Stimulated activated CD8-positive, alpha-beta memory T cell treated with anti-CD3 and anti-CD28 coated beads, Interleukin-2, amount 100 ng/mL, for 48 hours (primary cell): ENCODE measurements at places on chromosomes 6 and 20.

- DNase-seq, result no peak
Measured at GRCh38 chr20:10634683-10635411, 39.0 kb downstream of the JAG1 start.

DNA sequence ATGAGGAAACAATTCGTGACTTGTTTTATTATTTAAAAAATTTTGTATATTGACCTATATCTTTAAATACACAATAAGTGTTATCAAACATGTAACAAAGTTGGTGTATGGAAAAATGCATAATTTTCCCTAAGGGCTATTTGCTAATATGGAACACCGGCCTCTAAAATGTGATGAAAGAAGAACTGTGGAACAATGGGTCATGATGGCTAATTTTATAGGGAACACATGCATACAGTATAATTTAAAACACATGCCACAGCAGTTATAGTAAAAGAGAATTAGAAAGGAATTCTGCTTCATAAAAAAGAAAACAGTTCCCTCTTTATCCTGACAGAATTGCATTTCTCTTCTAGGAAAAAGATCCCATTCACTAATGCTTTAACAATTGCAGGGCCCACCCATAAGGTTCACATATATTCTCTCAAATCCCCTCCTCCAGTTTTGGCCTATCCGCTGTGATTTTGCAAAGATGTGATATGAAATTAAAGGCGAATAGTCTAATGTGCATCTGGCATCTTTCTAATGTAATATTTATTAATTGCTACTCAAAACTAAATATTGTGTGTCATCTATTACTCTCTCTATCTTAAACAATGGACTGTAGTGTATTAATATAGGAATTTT is 628.1 kb upstream of the CITED2 start:
- no peak for DNase-seq

GRCh38 chr6:154187714-154188113 is 148.7 kb downstream of the OPRM1 start:
- DNase-seq, result no peak

DNA sequence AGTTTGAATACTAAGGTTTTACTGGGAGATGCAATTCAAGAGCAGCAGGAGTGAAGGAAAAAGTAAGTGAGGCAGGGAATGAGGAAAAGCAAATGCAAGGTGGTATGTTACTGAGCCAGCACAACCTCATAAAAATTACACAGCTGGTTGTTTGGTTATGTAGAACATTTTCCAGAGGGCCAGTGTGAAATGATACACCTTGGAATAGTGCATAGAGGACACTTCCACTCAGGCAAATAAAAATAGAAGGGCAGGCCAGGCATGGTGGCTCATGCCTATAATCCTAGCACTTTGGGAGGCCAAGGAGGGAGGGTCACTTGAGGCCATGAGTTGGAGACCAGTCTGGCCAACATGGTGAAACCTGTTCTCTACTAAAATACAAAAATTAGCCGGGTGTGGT is 43.4 kb upstream of the POPDC3 start:
- no peak for DNase-seq

DNA sequence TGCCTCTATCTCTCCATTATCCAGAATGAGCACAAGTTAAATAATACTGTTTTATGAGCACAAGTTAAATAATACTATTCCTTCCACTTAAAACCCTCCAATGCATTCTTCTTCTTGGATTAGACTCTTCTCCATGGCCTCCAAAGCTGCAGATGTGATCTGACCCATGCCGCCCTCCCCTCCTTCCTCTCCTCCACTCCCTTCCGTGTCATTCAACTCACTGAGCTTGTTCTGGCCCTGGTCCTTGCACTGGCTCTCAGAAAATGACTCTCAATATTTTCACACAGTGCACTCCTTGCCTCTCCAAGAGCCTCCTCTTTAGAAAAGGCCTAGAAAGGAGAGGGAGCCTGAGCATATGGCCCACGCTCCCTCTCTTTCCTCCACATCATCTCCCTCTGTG is 125.0 kb upstream of the CD93 start:
- DNase-seq, result no peak

- DNase-seq, result no peak
Measured at GRCh38 chr6:3957321-3957720, 108.1 kb downstream of the FAM50B start.

DNA sequence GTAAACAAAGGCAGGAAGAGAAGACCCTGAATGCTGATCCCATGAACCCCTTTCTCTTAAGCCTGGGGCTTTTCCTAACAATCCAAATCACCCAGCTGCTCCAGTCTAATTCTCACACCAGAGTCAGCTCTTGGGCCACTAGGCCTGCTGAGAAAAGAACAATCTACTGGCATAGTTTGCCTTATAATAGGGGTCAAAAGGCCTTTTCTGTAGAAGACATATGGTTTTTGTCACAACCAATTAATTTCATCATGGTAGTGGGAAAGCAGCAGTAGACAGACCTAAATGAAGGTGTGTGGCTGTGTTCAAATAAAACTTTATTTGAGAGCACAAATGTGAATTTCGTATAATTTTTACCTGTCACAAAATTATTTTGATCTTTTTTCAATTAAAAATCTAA is 994.7 kb upstream of the EPHA7 start:
- DNase-seq, result no peak

GRCh38 chr6:9138936-9139335 is 703.6 kb upstream of the SLC35B3 start:
- no peak for DNase-seq

DNA sequence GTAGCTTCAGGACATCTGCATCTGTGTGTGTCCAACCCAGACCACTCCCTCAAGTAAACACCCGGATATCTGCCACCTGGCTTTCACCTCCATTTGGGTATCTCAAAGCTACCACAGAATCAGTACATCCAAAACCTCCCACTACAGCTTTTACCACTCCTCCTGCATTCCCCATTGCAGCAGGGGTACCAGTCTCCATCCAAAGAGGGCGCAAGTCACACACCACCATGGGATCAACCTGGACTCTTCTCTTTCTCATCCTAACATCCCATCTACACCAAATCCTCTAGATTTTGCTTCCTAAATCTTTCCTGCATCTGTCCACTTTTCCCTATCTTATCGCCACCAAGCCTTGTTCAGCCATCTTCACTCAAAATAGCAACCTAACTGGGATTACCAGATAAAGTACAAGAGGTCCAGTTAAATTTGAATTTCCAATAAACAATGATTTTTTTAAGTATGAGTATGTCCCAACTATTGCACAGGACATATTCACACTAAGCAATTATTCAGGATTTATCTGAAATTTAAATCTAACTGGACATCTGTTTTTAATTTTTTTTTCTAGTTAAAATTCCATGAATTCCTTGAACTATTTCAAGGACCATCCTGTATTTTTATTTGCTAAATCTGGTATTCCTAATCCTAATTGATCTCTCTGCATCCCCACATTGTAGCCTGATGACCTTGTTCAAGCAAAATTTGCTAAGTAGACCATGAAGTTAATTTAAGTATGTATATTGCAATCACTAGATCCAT is 164.3 kb upstream of the MLN start:
- DNase-seq, result no peak

DNA sequence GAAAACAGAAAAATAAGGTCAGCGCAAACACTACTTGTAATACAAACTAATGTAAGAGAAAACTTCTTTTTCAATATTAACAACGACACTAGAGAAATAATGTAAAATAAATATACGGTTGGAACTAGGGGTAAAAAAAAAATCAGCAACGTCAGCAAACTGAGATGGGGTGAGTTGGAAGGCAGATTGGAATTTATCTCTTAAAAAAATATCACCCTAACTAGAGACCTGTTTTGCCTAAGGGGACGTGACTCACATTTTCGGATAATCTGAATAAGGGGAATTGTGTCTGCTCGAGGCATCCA is 705 bp upstream of the UTRN start:
- DNase-seq, result no peak

- DNase-seq, result no peak
Measured at GRCh38 chr20:62233684-62234083, 4.6 kb upstream of the OSBPL2 start.

DNA sequence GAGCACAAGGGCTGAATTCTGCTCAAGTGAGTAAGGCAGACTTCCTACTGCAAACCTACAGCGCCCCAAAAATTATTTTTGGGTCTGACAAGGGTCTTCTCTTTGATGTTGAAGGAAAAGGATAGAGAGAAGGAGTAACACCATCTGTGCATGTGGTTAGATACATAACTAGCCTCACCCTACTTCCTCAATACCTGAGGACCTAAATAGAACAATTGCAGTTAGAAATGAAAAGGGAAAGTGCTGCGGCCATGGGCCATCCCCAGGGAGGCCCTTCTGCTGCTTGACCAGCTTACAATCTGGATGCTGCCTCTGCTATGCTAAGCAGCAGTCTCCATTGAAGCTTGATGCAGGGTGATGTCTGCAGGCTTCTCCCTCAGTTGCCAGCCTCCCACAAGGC is 63.2 kb upstream of the ARMH2 start:
- no peak for DNase-seq

DNA sequence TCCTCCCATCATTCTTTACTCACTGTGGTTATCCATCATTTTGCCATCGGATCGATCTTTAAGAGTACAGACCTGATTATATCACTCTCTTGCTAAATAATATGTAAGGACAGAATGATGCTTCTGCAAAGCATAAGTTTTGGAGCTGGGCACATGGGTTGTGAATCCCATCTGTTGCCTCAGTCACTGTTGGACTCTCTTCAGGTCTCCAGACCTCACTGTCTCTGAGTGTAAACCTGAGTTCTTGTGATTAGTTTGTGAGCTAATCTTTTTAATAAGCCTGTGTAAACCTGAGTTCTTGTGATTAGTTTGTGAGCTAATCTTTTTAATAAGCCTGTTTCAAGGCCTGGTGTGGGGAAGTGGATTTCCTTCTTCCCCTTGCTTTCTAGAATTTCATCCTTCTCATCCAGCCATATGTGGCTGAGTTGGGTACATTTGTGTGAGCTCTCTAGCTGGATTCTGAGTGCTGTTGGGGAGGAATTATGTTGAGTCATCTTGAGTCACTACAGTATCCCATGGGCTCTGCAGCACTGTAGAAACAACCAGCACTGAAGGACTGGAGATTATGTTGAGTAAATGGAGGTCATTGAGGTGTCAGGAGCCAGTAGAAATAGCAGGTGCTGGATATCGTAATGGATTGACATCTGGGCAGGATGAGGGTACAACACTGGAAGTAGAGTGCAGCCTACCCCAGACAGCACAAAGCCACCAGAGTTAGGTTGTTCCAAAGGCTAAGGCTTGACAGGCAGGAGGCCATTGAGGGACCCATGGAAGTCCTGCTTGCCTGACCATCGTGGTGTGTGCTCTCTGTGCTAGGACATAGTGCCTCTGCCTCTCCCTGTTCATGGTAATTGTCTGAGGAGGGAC is 52.4 kb downstream of the SCAND1 start:
- no peak for DNase-seq

DNA sequence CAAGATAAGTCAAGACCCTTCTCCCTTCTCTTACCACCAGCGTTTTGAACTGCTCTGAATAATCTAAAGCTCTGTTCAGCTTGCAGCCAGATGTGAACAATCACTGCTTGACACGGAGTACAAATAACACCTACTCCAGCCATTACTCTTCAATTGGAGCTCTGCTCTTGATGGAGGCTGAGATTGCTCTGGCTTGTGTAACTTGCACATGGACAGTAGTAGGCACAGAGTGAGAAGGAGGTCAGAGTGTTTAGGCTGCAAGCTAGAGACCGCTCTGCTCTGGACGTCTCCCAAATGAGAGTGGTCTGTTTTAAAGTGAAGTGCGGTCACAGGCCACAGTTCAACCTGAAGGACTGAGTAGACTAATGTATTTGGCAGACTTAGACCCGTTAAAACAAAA is 158.3 kb downstream of the HDGFL1 start:
- DNase-seq, result no peak

DNA sequence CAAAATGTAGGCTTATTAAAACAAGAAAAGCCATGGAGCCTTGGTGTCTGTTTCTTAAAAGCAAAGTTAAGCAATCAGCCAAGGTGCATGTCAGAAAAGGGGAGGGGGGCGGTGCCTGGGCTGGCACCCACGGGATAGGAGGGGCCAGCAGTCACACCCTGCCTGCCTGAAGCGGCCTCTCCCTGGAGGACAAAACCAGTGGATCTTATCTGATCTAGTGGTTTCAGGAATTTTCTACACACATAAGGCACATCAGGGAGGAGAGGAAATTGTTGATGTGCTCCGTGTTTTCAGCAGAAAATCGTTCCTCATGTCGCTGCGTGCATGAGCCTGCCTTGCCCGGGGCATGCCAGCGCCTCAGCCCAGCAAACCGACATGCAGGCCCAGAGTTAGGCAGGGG is 276.4 kb downstream of the TAF4 start:
- no peak for DNase-seq

DNA sequence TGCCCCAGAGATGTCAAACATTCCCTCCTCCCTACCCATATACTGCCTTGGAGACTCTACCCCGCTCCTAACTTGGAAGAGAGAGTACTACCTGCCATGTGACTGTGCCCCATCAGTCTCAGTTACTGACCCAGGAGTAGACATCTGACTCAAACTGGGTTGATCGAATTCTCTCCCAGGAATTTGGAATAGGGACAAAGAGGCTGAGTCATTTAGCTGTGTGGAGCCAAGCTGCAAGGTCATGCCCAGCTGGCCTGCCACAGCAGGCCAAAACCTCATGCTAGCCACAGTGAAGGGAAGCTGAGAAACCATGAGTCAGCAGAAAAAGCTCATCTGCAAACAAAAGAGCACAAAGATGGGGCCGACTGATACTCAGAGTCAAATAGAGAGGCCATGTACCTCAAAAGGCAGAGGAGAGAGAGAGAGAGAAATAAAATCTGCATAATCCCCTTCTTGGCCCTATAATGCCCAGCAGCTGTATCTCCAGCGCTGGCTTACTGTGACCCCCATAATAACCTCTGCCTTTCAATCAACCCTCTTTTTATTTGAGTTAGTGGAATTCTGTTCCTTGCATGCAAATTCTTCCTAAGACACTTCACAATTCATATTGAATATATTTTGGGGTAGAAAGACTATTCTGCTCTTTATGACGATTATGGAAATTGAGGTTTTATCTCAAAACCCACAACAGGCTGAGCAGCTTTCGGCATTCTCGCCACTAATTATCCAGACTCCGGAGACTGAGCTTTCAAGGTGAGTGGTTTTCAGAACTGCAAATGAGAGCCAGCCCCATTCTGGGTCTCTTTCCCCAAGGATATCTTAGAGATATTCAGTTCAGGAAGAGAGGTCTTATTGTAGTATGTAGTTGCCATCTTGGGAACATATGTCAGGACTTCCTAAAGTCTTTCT is 21.4 kb upstream of the AKIRIN2 start:
- no peak for DNase-seq
